Inflammatory macrophage treated with lipopolysaccharide for 4 hours (primary cell): ENCODE measurements at places on chromosomes 4 and X.
A peak's percentile ranks its signal among the peaks of the same experiment; 100 is the strongest.

DNA sequence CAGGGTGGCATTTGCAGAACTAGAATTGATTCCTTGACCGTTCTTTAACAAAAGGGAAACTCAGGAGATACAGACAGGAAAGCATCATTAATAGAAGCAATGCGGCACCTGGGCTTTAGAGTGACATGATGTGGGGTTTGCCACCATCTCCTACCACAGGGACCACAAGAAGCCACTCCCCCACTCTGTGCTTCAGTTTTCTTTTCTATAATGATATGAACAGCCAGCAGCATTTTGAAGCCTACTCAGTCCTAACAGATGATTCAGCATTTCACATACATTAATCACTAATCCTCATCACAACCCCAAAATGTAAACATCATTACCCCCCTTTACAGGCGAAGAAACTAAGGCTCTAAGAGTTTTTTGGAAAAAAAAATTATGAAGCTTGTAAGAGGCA, 22.9 kb downstream of the CCDC149 start:
- no peak for DNase-seq

GRCh38 chr4:31411565-31411964, 691.4 kb downstream of the PCDH7 start:
- no peak for DNase-seq

DNA sequence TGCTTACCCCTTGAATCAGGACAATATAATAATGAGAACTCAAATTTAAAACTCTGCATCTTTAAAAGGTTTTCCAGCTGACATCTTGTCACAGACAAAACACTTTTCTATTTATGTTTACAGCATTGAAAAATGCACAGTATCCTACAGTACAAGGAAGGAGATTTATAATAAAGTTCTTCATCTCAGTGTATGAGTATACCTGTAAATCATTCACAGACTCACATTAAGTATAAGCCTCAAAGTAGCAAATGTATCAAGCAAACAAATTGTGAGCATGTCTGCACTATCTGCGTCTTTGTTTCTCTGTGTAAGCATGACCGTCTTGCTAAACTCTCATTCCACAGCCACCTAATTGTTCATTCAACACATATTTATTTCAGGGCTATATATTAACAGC, 52.8 kb downstream of the PPP1R2C start:
- no peak for DNase-seq

DNA sequence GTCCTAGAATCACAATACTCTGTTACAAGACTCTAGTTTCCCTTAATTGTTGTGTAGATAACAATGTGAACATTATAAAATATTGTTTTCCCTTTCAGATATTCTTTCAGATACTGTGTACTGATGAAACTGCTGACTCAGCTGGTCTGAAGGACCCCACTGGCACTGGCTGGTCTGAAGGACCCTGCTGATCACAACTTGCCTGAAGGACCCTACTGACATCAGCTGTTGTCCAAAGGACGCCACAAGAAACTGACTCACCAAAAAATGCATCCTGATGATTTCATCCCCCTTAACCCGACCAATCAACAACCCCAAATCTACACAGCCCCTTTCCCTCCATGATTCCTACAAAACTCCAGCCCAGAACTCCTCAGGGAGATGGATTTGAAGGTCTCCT, 258.8 kb upstream of the GNPDA2 start:
- DNase-seq: no peak

GRCh38 chrX:75365243-75365975, 91.5 kb downstream of the UPRT start:
- DNase-seq: no peak

DNA sequence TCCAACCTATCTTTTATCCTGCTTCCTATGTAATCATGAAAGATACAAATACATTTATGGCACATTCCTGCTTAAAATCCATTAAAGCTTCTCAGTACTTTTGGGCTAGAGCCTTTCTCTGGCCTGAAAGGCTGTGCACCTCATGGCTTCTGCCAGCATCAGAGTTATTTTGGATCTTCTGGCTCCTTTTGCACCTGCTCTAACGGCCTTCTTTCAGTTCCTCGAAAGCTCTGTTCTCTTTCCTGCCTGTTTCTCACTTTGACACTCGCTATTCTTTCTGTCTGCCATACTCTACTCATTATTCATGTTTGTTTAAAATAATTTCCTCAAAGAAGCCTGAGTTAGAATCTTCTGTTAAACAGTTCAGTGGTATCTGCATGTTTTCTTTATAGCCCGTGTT, 86.0 kb downstream of the LRP2BP start:
- DNase-seq: no peak

DNA sequence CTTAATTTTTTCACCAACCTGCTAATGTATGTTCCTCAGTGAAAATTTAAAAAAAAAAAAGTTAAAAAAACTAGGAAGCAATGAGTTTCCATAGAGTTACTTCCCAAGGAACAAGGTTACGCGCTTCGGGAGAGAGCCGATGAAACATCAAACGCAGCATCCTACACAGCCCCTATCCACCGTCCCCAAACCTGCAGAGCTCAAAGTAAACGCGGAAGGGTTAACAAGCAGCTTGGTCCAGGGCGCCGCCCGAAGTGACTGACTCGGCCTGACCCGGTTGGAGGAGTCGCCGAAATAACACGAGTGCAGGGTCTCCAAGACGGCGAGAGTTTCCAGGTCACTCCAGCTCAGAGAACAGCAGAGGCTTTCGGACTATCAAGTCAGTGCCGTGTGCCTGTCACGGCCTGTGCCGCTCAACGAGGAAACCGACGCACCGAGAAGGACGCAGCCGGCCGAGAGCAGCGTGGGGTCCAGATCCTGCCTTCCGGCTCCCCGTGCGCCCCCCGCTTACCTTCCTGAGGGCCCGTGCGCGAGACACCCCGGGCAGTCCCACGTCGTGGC, 512 bp downstream of the NOP14 start:
- peak; percentile 27 for DNase-seq

GRCh38 chrX:10847333-10847732, 226.9 kb upstream of the MID1 start:
- no peak for DNase-seq
